Ecto neural progenitor cell (in vitro differentiated cells): ENCODE measurements at places on chromosomes 7 and 10.

- no peak for DNase-seq
Observed at GRCh38 chr10:12844811-12845483, 156.6 kb downstream of the CCDC3 start.

- DNase-seq, result no peak
Observed at GRCh38 chr10:70655316-70655715, 17.0 kb upstream of the ADAMTS14 start.

GRCh38 chr7:118629898-118630438 is 405.5 kb downstream of the ANKRD7 start:
- no peak for DNase-seq

- DNase-seq, result no peak
Observed at GRCh38 chr7:115113776-115114175, 191.9 kb downstream of the MDFIC start.

DNA sequence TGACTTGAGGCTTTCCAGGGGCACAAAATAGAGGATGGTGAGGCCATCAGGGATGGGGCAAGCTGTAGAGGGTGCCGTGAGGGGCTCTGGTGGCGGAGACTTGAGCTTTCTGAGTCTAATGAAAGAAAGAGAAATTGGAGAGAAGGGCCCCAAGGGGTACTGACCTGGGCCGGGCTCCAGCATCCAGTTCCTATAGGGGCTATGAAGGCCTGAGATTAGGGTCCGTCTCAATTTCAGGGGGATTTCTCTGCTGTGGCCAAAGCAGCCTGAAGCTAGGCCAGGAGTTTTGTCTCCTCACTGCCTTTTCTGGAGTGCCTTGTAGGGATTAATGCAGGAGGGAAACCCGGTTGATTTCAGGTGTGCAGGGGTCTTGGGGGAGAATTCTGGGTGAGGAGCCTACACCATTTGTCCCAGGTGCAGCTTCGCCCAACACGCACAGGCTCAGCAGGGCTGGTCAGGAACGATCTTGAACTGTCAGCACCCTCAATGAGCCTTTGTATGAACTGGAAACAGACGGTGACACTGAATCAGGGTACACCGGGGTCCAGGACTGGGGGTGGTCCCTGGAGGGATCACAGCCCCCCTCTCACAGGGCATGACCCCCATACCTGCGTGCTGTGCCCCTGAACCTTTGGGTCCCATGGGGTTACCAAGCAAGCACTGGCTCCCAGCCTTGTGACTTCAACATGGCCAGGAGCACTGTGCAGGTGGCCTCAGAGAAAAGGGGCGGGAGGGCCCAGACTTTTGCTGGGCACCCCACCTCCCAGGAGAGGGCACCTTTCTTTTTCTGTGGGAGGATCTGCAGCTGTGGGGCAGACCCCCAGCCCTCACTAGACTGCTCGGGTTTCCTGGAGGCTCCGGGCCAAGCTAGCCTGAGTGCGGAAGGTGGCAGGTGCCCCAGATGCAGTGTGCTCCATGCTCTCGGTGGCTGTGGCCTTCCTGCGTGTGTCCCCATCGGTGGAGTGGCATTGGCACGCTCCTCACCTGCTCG is 122.9 kb upstream of the RET start:
- DNase-seq, result no peak

DNA sequence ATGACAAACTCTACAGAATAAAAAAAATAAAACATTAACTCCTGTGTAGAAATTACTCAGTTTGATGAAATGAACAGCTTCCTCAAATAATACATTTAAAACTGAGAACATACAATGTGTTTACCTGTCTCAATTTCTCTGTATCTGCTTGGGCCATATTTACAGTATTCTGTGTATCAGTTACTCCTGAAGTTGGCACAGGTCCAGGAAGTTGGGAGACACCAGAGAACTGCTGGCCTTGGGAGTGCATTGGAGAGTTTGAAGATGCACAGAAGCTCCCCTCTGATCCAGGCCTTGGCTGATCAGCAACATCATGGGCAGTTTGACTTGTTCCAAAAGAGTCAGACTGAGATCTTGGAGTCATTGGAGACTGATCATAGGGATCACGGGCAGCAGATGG is 155.1 kb downstream of the GALNT11 start:
- DNase-seq, result no peak

DNA sequence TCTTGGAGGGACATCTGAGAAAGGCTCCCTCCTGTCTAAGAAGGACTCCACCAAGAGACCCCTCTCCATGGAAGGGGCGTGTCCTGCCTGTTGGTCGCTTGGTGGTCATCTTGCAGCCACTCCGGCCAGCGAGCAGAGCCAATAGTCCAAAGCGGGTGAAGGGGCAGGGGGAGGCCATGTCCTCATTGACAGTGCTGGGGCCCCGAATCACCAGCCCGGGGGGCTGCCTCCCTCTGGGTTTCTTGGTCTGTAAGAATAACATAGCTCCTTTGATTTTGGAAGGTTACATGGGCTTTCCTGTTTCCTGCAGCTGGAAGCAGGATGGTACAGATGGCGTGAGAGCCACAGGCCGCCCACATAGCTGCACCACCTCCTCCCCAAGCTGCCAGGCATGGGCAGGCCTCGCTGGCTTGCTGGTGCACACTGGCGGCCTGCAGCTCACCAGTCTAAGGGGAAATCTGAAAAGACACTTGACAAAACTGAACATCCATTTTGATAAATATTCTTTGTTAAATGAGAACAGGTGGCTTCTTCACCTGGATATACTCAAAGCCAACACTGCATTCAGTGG is 105.8 kb downstream of the ARHGAP22 start:
- DNase-seq, result peak; percentile 35

- DNase-seq, result no peak
Observed at GRCh38 chr7:64551375-64552142, 11.3 kb downstream of the ZNF680 start.

GRCh38 chr10:62769574-62770242 is 34.8 kb upstream of the ADO start:
- DNase-seq, result no peak

- DNase-seq, result no peak
Observed at GRCh38 chr10:68052463-68052862, 22.6 kb downstream of the HERC4 start.

GRCh38 chr7:27364344-27364758 is 121.7 kb downstream of the EVX1 start:
- DNase-seq, result no peak

DNA sequence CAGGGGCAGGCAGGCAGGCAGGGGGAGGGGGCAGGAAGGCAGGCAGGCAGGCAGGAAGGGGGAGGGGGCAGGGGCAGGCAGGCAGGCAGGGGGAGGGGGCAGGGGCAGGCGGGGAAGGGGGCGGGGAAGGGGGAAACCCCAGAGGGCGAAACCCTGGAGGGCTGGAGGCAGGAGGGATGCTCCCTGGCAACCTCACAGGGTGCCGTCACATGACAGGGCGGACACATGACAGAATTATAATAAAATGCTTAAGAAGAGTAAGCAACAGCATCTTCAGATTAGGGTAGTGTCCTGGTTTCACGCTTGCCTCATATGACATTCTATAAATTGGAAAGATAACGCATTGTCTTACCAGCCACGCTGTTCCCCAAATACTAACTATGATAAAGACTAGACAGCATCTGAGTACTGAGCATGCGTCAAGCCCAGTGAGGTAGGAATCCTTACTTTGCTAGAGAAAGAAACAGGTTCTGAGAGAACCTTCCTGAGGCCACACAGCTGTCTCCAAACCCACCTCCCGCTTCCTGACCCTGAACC is 131.6 kb downstream of the DIP2C start:
- DNase-seq, result peak; percentile 39

- no peak for DNase-seq
Observed at GRCh38 chr7:22911889-22912288, 89.2 kb upstream of the TOMM7 start.

DNA sequence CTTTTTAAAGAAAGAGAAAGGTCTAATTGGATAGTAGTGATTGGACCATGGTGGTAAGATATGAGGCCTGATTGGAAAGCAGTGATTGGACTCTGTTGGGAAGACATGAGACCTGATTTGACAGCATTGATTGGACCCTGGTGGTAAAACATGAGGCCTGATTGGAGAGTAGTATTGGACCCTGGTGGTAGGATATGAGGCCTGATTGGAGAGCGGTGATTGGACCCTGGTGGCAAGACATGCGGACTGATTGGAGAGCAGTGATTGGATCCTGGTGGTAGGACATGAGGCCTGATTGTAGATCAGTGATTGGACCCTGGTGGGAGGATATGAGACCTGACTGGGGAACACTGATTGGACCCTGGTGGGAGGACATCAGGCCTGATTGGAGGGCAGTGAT is 444.3 kb downstream of the LRMDA start:
- DNase-seq, result no peak

GRCh38 chr7:138982204-138982623 is 1.0 kb upstream of the KIAA1549 start:
- DNase-seq, result no peak

DNA sequence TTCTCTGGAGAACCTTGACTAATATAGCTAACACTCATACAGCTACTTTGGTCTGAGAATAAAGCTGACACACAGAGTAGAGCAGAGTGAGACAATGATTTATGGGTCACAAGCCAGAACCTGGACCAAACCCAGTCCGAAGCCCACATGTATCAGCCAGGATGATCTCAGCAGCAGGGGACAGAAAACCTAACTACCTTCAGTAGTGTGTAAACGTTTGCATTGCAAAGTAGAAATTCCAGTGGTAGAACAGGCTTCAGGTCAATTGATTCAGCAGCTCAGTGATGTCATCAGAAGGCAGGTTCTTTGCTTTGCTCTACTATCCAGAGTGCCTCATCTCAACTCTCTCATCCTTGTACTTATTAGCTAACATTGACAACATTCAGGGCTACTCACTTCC is 62.5 kb upstream of the PALS2 start:
- no peak for DNase-seq

DNA sequence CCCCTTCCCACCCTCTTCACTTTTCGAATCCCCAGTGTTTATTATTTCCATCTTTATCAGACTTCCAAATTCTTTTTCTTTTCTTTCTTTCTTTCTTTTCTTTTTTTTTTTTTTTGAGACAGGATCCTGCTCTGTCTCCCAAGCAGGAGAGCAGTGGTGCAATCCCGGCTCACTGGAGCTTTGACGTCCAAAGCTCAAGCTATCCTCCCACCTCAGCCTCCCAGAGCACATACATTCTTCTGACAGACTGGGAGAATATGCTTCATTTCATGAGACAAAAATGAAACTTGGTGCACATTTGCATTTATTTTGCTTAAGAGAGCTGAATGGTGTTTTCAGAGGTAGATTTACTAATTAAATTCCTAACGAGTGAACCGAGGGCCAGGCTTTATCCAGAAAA is 80.1 kb upstream of the FZD8 start:
- no peak for DNase-seq

- DNase-seq, result no peak
Observed at GRCh38 chr7:101916041-101916800, 98.8 kb downstream of the CUX1 start.

GRCh38 chr7:125506331-125506730 is 576.7 kb upstream of the POT1 start:
- DNase-seq, result no peak

- no peak for DNase-seq
Observed at GRCh38 chr7:113936982-113937381, 18.2 kb upstream of the PPP1R3A start.

GRCh38 chr10:45599646-45600045 is 72.9 kb downstream of the ZFAND4 start:
- DNase-seq, result no peak

DNA sequence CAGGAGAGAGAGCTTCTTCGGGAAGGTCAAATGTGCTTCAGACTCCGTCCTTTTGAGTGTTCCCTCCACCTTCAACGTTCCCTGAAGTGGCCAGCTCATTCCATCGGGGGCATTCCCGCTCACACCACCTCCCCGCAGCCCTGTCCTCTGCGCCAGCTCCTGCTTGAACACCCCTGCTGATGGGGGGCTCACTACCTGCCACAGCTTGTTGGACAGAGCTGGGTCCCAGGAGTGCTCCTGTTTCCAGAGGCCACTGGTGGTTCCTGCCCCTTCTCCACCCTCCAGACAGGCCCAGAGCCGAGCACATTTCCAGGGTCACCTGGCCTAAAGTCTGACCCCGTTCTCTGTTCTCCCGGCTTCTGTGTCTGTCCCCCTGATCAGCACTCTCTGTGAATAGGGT is 67.4 kb downstream of the ELFN1 start:
- DNase-seq, result no peak

DNA sequence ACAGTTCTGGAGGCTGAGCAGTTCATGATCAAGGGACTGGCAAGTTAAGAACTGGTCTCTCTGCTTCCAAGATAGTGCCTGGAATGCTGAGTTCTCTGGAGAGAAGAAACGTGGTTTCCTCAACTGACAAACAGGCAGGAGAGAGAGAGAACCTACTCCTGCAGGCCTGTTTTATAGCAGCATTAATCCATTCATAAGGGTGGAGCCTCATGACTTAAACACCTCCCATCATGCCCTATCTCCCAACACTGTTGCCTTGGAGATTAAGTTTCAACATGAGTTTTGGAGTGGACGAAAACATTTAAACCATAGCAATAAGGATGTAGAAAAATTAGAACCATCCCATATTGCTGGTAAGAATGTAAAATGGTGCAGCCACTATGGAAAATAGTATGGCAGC is 32.3 kb upstream of the IMMP2L start:
- DNase-seq, result no peak

DNA sequence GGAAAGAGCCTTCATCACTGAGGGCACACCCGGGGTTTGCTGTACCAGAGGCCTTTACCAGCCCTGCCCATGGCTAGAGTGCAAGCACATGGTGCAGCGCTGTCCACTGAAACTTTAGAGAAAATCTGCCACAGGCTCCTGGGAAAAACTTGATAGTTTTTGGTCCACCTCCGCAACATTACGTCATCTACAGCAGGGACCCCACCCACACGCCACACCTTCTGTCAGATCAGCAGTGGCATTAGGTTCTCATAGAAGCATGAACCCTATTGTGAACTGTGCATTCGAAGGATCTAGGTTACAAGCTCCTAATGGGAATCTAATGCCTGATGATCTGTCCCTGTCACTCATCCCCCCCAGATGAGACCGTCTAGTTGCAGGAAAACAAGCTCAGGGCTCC is 2.5 kb upstream of the ODAD2 start:
- no peak for DNase-seq

- no peak for DNase-seq
Observed at GRCh38 chr7:118151671-118152070, 32.3 kb upstream of the LSM8 start.

- no peak for DNase-seq
Observed at GRCh38 chr10:88116481-88116880, 253.1 kb downstream of the PTEN start.

GRCh38 chr7:149569025-149569725 is 71.6 kb upstream of the ZNF746 start:
- peak; percentile 48 for DNase-seq

DNA sequence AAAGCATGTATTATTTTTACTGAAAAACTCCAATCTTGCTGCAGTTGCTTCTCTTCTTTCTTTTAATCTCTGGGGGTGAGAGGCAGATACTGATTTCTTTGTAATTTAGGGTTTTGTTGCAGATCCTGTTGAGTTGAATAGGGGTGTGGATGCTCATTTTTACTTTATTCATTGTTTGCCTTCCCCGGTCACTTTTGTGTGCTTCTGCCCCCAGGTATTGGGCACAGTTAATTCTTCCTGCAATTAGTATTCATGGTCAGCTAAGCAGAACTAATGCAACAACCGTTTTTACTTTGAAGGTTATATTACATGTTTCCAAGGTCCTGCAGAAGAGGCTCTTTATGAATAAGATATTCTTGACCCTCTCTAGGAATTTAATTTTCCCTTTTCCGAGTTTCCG is 96.4 kb downstream of the BUB3 start:
- DNase-seq, result no peak
